ENCODE measurements at places on chromosomes 6 and 20. TPM values are rescaled to one million over a fixed set of nuclear protein-coding genes. Genes with fewer than 3 reads are reported as not detected.

DNA sequence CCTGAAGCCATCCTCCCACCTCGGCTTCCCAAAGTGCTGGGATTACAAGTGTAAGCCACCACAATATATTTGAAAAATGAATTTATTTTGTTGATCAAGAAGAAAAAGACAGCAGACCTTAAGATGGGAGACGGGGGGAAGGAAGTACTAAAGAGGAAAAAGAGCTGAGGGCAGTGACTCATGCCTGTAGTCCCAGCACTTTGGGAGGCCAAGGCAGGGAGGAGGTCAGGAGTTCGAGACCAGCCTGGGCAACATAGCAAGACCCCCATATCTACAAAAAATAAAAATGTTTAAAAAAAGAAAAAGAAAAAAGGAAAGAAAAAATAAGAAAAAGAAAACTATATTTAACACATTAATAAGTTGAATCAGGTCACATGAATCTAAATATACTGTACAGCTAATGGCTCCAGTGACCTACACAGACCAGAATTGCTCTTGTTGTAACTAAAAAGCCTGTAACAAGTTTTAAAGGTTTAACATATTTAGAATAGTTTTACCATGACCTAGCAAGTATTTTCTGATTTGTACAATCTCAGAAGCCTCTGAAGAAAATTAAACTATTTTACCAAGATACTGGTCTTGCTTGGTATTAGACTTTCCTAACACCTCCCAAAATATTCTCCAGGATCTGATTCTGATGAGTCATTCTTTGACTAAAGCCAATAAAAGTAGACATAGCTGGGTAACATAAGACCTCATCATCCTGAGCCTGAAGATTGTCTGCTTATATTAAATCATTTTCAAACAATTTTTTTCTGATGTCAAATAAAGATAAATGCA lies 4.3 kb upstream of the AKIRIN2 start:
- DNase-seq = no peak

DNA sequence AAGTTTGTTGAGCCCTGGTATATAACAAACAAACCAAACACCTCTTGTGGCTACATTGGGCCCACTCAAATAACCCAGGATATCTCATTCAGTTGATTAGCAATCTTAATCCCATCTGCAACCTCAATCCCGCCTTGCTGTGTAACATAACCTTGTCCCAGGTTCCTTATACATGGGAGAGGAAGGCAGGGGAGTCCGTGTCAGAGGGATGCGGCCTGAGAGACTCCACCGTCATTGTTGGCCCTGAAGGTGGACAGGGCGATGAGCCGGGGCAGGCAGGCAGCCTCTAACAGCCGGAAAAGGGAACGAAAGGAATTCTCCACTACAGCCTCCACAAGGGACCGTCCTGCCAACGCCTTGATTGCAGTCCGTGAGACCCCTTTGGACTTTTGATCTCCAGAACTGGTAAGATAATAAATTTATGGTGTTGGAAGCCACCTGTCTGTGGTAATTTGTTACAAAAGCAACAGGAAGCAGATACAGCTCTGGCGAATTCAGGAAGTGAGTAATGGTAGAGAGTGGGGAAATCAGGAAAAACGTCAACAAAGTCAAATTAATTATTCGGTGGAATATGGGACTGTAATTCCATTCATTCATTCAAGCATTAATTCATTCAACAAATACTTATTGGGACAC lies 124.5 kb upstream of the SALL4 start:
- no peak for DNase-seq

- no peak for DNase-seq
These were observed 5.0 kb upstream of the MPC1 start for GRCh38 chr6:166387642-166388289.

GRCh38 chr6:112288475-112288874 lies 34.1 kb upstream of the LAMA4 start:
- no peak for DNase-seq

DNA sequence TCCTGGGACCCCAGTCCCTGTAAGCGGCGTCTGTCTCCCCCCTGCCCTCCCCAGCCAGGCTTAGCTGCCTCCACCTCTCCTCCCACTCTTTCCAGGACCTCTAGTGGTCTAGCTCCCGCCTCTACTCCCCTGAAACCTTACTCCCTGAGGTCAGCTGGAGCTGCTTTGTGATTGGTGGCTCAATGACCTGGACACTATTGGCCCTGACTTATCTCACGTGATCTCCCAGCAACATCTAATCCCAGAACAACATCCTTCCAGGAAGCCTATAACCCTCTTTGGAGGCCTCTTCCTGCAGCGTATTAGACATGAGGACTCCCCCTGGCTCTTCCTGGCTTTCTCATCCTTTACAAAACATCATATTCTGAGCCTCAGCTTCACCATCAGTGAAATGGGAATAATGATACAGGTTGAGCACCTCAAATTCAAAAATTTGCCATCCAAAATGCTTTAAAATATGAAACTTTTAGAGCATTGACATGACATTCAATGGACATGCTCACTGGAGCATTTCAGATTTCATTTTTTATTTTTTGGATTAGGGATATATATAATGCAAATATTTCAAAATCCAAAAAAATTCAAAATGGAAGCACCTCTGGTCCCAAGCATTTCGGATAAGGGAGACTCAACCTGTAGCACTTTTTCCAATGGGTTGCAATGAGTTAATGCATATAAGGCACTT lies 16.3 kb upstream of the SRC start:
- DNase-seq = no peak

Gene PTGIS
- total RNA-seq = 9.7 TPM

Data from cerebellum (tissue), 4 donors.